ENCODE measurements at places on chromosomes 6 and 20.
A peak's percentile ranks its signal among the peaks of the same experiment; 100 is the strongest.

GRCh38 chr20:64010711-64011237 is 25.2 kb upstream of the C20orf204 start:
- no peak for DNase-seq
- no peak overlapping the region for H3K27ac ChIP-seq
- H3K4me3 ChIP-seq, result no peak overlapping the region
- no peaks in the 10 kb centered on the region for H3K4me1 ChIP-seq

DNA sequence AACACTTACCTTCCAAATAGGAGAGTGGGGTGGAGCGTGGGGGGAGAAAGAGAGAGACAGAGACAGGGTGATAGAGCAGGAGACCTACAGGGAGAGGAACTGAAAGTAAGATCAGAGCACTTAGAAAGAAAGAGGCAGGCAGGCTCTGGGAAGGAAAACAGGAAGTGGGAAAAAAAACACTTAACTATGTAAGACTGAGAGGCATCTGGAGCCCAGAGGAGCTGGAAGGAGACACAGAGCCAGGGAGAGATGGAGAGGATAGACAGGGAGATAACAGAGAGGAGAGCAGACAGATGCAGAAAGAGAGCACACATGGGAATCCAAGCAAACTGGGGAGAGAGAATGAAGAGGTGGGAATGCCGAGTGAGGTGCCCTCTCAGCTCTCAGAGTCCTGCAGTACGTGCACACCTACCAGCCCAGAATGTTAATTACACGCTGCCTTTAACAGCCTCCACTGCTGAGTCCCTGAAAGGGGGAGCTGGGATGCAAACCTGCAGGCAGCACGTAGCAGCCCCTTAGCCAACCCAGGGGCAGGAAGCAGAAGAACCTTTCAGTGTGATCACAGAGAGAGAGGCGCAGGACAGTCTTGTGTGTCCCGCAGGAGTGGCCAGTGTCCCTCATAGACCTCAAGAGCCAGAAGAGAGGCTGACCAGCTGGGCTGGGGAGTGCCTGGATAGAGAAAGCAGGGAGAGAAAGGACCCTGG is 132.7 kb upstream of the LRFN2 start:
- H3K36me3 ChIP-seq, result no peaks in the 10 kb centered on the region
- peak; percentile 19 for DNase-seq
- no peak overlapping the region for H3K4me3 ChIP-seq
- peak overlapping the region; percentile 56 for H3K27ac ChIP-seq

- H3K36me3 ChIP-seq, result no peaks in the 10 kb centered on the region
- H3K4me1 ChIP-seq, result peaks cover 34% of the 10 kb centered on the region
- H3K27me3 ChIP-seq, result no peaks in the 10 kb centered on the region
- H3K27ac ChIP-seq, result peak within 1 kb of the TSS; percentile 90
- H3K4me3 ChIP-seq, result peak within 1 kb of the TSS; percentile 79
Observed at GRCh38 chr6:28335564-28336283, at the start of gene ZSCAN31. Gene ZSCAN31 (minus strand): TSS chr6:28336148. CDS start chr6:28329683, 6,465 bp downstream.

- DNase-seq, result no peak
- H3K4me1 ChIP-seq, result no peaks in the 10 kb centered on the region
Observed at GRCh38 chr6:15677822-15678221, 15.0 kb upstream of the DTNBP1 start.

- no peaks in the 10 kb centered on the region for H3K4me1 ChIP-seq
- peaks cover 77% of the 10 kb centered on the region for H3K36me3 ChIP-seq
Observed at GRCh38 chr20:4896971-4897497, 104.3 kb downstream of the SLC23A2 start.

DNA sequence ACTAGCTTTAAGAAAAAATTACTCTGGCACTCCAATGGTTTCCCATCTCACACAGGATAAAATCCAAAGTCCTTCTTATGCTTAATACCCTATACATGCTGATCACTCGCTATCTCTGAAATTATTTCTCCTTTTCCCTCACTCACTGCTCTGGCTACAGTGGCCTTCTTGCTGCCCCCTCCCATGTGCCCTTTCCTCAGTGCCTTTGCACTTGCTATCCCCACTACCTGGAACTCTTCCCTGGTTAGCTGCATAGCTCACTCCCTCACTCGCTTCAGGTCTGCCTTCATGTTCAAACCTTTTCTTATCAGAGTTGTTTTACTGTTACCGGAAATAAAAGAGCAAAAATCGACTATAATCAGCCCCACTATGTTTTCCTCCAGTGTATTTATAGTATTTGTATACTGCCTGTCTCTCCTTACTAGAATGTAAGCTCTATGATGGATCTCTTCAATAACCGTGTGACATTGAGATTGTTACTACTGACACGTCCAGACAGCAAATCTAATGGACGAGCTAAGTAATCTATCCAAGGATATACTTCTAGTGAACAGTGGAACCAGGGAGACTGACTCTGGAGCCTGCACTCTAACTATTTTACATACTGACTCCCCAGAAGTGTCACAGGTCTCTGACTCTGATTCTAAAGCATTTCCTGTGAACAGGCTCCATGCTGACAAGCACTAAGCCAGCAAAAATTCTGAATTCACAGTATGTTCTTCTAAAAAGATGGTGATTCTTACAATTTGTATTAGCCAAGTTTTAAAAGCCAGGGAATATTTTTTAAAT is 25.1 kb downstream of the FKBP5 start:
- no peak overlapping the region for H3K27ac ChIP-seq
- no peaks in the 10 kb centered on the region for H3K36me3 ChIP-seq
- peaks cover 24% of the 10 kb centered on the region for H3K27me3 ChIP-seq

- peaks cover 4% of the 10 kb centered on the region for H3K27me3 ChIP-seq
- DNase-seq, result no peak
- no peaks in the 10 kb centered on the region for H3K4me1 ChIP-seq
Observed at GRCh38 chr20:61673152-61673847, 392.4 kb downstream of the TAF4 start.

- DNase-seq, result no peak
- H3K27ac ChIP-seq, result no peak overlapping the region
- H3K4me1 ChIP-seq, result no peaks in the 10 kb centered on the region
- H3K36me3 ChIP-seq, result no peaks in the 10 kb centered on the region
Observed at GRCh38 chr6:6920987-6921313, 186.8 kb upstream of the RREB1 start.

- H3K4me1 ChIP-seq, result no peaks in the 10 kb centered on the region
- H3K4me3 ChIP-seq, result no peak overlapping the region
- no peaks in the 10 kb centered on the region for H3K36me3 ChIP-seq
- H3K27me3 ChIP-seq, result no peaks in the 10 kb centered on the region
- H3K27ac ChIP-seq, result no peak overlapping the region
- no peak for DNase-seq
Observed at GRCh38 chr6:89977808-89978748, 83.8 kb downstream of the GJA10 start.

DNA sequence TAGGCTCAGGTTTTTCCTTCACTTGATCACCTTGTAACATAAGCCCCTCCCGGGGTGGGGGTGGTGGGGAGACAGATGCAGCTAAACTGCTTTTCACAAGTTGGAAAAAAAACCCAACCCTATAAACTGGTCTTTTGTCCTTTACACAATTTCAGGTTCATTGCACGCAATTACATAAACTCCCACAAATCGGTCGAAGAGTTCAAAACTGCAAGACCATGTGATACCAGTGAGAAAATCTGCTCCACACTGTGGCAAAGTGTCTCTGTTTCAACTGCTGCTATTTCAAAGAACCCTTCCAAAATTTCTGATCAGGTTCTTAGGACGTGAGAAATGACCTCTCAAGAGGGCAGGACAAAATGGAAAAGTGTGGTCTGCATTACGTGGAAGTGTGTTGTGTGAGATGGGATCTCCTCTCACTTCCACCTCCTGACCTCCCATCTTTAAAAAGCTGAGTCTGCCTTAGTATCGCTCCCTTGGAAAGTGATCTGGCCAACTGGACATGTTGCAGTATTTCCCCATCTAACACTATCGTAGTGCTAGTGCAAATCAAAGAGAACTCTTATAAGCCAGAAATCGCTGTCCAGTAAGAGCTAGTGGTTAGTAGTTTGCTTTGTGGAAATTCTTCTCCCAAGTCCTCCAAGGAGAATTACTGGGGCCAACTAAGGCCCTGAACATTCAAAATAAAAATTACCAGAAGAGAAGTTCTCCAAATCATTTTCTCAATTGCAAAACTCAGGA is 60.1 kb downstream of the PRND start:
- H3K27ac ChIP-seq, result no peak overlapping the region
- no peak for DNase-seq
- H3K27me3 ChIP-seq, result no peaks in the 10 kb centered on the region
- no peaks in the 10 kb centered on the region for H3K4me1 ChIP-seq
- no peak overlapping the region for H3K4me3 ChIP-seq

DNA sequence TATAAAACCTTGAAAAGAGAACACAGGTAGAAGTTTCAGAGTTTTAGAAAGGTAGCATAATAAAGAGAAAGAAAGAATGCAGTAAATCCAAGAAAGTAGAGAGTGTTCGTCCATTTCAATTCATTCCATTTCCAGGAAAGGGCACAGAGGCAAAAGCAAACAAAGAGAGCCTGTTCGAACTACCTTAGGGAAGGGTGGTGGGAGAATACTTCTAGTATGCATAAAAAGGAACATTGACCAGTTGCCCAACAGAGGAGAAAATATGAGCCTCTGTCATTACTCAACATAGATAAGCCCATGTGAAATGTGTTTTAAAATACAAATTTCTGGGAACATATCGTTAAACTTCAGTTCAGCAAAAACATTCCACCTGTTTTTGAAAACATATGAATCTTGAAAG is 60.6 kb downstream of the CYP39A1 start:
- H3K36me3 ChIP-seq, result no peaks in the 10 kb centered on the region
- no peak overlapping the region for H3K4me3 ChIP-seq
- H3K27ac ChIP-seq, result no peak overlapping the region

GRCh38 chr6:322259-322930 is 30.1 kb downstream of the DUSP22 start:
- no peak overlapping the region for H3K4me3 ChIP-seq
- no peak for DNase-seq
- H3K27me3 ChIP-seq, result no peaks in the 10 kb centered on the region
- H3K4me1 ChIP-seq, result no peaks in the 10 kb centered on the region
- no peak overlapping the region for H3K27ac ChIP-seq

- H3K4me1 ChIP-seq, result no peaks in the 10 kb centered on the region
- H3K4me3 ChIP-seq, result no peak overlapping the region
- H3K36me3 ChIP-seq, result no peaks in the 10 kb centered on the region
- peaks cover 17% of the 10 kb centered on the region for H3K27me3 ChIP-seq
- no peak for DNase-seq
Observed at GRCh38 chr6:167791780-167792478, 34.8 kb upstream of the AFDN start.

DNA sequence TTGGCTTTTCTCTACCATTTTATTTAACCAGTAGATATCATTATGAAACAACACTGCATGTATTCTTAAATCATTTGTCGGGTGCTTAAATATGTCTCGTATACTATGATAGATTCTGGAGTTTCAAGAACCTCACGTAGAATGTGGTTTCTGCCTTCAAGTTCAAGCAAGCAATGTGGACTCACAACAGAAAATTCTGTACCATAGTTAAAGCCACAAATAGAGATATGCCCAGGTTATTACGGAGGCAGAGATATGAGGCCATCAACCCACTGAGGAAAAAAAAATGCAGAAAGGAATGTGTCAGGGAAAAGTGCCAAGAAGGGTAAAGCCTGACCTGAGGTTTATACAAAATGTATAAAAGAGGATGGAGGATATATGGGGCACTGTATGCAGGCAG is 109.9 kb downstream of the GFRAL start:
- H3K4me1 ChIP-seq, result no peaks in the 10 kb centered on the region
- no peak overlapping the region for H3K4me3 ChIP-seq

DNA sequence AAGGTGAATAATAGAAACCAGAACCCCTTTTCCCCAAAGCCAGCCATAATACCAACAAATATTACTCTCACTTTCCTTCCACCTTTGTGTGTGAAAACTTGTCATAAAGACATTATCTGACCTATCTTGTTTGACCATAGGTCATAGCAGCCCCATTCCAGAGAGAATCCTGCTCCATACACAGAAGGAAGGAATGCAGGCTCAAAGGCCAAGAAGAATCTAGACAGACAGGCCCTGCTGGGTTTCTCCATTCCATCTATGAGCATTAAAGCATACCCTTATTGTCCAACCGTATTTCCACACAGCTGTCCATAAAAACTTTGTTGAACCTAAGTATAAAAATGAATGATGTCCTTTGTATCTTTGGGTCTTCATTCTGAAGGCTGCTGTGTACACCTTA is 40.7 kb upstream of the KCNK5 start:
- H3K4me3 ChIP-seq, result no peak overlapping the region
- no peak overlapping the region for H3K27ac ChIP-seq
- no peaks in the 10 kb centered on the region for H3K27me3 ChIP-seq
- no peak for DNase-seq

GRCh38 chr6:110329348-110329713 is 28.8 kb downstream of the METTL24 start:
- no peak overlapping the region for H3K4me3 ChIP-seq
- H3K4me1 ChIP-seq, result no peaks in the 10 kb centered on the region
- H3K27ac ChIP-seq, result no peak overlapping the region
- no peaks in the 10 kb centered on the region for H3K36me3 ChIP-seq
- no peak for DNase-seq
- H3K27me3 ChIP-seq, result peaks cover 6% of the 10 kb centered on the region

DNA sequence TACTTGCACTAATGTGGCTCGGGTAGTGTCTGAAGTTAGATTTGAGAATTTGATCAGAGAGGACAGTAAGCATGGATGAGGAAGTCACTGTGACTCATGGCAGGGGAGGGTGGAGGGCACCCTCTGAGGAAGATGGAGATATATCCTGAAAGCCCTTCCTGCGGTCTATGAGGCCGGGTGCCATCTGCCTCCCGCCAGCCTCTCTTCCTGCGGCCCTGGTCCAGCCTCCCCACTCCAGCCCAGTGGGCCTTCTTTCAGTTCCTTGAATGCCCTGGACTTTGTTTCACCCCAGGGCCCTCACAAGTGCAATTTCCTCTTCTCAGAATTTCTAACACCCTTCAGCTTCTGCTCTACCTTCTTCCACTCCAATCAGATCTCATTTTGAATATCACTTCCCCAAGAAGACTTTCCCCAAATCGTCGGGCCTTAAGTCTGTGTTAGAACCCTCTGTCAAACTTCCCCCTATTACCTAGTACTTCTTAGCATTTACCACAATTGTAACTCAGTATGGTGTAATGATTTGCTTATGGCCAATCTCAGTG is 20.2 kb upstream of the TNFAIP3 start:
- H3K4me3 ChIP-seq, result no peak overlapping the region
- H3K4me1 ChIP-seq, result no peaks in the 10 kb centered on the region
- H3K36me3 ChIP-seq, result no peaks in the 10 kb centered on the region
- no peak for DNase-seq

GRCh38 chr20:37615340-37616109 is 78.3 kb upstream of the CTNNBL1 start:
- DNase-seq, result peak; percentile 57
- H3K36me3 ChIP-seq, result no peaks in the 10 kb centered on the region
- H3K27me3 ChIP-seq, result peaks cover 13% of the 10 kb centered on the region
- no peak overlapping the region for H3K4me3 ChIP-seq
- H3K4me1 ChIP-seq, result no peaks in the 10 kb centered on the region
- no peak overlapping the region for H3K27ac ChIP-seq

All from DND-41 (cell line).